ENCODE measurements at places on chromosomes 6 and 20. TPM values are rescaled to one million over a fixed set of nuclear protein-coding genes. Genes with fewer than 3 reads are reported as not detected.

GRCh38 chr20:728256-728944 lies 39.9 kb downstream of the SLC52A3 start:
- no peaks in the 10 kb centered on the region for H3K36me3 ChIP-seq
- no peak overlapping the region for H3K4me3 ChIP-seq
- no peak overlapping the region for H3K27ac ChIP-seq
- H3K4me1 ChIP-seq = no peaks in the 10 kb centered on the region
- DNase-seq = peak; percentile 38

GRCh38 chr6:35312076-35312800 lies 14.6 kb downstream of the DEF6 start:
- H3K36me3 ChIP-seq = peaks cover 84% of the 10 kb centered on the region
- no peak for DNase-seq
- peaks cover 85% of the 10 kb centered on the region for H3K4me1 ChIP-seq
- peak overlapping the region; percentile 93 for H3K27ac ChIP-seq

GRCh38 chr6:121652223-121652622 lies 216.8 kb downstream of the GJA1 start:
- H3K27me3 ChIP-seq = no peaks in the 10 kb centered on the region
- H3K4me3 ChIP-seq = peak overlapping the region; percentile 11
- no peaks in the 10 kb centered on the region for H3K36me3 ChIP-seq
- DNase-seq = no peak
- peak overlapping the region; percentile 84 for H3K27ac ChIP-seq

- no peaks in the 10 kb centered on the region for H3K4me1 ChIP-seq
- no peak overlapping the region for H3K4me3 ChIP-seq
- H3K27ac ChIP-seq = no peak overlapping the region
- peaks cover 15% of the 10 kb centered on the region for H3K27me3 ChIP-seq
- no peaks in the 10 kb centered on the region for H3K36me3 ChIP-seq
- DNase-seq = no peak
These were observed 132.3 kb downstream of the UNC5CL start for GRCh38 chr6:40906759-40907158.

SMIM28 gene
- not detected for total RNA-seq

DNA sequence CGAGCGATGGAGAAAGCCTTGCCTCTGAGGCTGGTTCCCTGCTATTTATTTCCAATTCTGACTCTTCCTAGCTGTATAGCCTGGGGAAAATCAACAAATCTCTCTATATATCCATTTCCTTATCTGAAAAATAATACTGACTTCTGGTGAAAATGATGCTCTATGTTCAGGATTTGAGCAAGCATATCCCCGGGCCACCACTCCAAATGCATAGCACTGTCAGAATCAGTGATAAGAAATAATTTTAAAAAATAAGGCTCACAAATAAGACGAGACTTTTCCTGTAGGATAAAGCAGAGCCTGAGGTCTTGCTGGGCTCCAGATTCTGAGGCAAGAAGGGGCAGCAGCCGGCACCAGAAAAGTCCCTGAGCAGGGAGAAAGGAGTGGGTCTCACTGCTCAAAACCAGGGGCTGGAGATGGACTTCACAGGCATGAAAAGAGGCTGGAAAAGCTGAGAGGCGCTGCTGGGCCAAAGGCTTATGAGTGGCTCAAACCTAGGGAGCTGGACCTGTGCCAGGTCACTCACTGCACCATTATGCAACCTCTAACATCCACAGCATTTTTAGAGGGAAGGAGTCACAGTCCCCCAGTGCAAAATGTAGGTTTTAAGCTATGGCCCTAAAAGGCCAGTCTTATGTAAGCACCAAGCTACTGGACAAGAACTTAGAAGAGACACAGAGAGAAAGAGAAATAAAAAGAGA lies 48.1 kb upstream of the SLC17A4 start:
- H3K4me1 ChIP-seq = no peaks in the 10 kb centered on the region
- no peak overlapping the region for H3K4me3 ChIP-seq

DNA sequence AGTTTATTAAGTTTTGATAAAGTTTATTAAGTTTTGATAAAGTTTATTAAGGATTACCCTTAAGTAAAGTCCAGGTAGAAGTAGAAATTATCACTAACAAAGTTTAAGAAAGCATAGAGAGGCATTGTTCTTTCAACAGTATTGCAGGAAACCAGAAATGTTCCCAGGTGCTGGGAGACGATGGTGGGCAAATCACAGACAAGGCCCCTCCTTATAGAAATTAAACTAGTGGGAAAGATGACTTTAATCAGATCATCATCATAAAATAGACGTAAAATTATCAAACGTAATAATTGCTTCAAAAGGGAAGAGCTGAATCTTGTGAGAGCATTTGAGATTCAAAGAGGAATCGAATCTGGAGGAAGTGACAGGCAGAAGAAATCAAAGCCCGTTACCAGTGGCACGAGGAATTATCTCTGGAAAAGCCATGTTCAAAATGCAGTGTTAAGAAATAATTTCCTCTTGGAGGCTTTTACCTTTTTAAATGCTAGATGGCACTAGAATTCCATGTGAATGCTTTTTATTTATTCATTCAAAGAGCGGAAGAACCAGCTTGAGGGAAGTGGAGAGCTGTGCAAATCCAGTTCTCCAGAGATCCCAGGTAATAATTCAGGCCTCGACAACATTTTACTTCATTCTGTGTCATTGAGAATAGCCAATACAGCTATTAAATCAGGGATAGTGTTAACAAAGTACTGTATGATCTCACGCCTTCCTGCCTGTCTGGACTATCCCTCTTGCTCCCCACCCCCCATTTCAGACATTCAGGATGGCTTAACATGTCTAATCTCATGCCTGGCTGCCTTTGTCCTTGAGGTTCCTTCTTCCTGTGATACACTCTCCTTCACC lies 1.0 kb upstream of the APMAP start:
- H3K27ac ChIP-seq = peak overlapping the region; percentile 97
- peaks cover 20% of the 10 kb centered on the region for H3K36me3 ChIP-seq
- peaks cover 49% of the 10 kb centered on the region for H3K4me1 ChIP-seq
- peak overlapping the region; percentile 97 for H3K4me3 ChIP-seq

DNA sequence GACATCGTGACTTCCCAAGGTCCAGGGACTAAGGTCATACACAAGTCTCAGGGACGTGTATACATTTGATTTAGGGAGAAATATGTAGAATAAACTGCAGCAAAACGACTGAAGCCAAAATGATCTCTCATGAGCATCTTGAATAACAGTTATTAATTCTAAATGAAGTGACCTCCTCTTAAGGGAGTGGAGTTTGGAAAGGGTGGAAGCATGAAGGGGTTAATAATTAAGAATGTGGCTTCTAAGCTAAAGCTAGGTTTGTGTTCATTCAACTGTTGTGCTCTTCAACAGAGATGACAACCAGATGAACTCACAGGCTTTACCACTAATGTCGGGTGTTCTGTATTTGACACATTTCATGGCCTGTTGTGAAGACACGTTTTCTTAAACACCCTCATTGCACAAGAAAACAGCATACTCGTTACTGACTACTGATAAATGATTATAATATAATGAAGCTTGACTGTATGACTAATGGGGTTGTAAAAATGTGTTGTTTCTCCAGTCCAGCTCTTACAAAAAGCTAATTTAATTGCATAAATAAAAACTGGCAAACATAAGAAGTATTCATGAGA lies 1.5 kb downstream of the PPP1R14C start:
- no peak for DNase-seq
- no peak overlapping the region for H3K27ac ChIP-seq
- H3K27me3 ChIP-seq = peaks cover 64% of the 10 kb centered on the region

MYT1 gene
- not detected for total RNA-seq

DNA sequence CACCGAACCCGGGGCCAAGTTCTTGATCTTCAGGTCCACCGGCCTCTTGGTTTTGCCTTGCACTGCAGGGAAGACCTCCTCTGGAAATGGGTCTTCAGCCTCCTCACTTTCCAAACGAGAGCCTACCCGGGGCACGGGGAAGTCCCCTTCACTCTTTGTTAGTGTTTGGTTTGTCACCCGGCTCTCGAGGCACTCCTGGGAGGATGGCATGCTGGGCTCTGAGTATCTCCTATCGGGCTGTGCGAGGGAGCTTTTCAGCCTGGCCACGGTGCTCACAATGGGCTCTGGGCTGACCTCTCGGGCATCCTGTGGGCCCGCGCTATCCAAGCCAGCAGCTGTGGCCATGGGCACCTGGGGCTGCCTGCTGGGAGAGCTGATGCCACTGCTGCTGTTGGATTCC lies 8.1 kb downstream of the TAGAP start:
- H3K4me3 ChIP-seq = no peak overlapping the region
- no peak for DNase-seq
- H3K36me3 ChIP-seq = peaks cover 68% of the 10 kb centered on the region

- no peaks in the 10 kb centered on the region for H3K27me3 ChIP-seq
- peaks cover 66% of the 10 kb centered on the region for H3K4me1 ChIP-seq
- no peak overlapping the region for H3K4me3 ChIP-seq
These were observed 32.7 kb upstream of the CCND3 start for GRCh38 chr6:41974281-41974825.

DNA sequence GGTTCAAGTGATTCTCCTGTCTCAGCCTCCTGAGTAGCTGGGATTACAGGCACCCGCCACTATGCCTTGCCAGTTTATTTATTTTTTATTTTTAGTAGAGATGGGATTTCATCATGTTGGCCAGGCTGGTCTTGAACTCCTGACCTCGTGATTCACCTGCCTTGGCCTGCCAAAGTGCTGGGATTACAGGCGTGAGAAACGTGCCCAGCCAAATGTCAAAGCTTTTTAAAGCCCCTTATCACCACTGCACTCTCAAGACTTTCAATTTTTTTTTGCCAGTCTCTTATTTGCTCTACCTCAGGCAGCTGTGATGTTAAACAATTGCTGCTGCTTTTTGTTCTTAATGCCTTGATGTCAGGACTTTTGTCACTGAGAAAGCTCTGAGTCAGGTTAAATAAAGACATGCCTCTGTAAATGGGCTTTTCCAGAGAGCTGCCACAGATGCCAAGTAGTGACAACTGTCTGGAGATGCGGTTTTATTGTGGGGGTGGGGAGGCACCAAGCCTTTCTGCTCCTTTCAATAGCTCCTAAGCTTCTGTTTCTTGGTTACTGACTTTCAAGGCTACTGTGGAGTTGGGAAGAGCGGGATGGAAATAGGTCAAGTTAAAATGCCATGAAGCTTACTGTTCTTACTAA lies 29.2 kb downstream of the RSPH3 start:
- H3K27ac ChIP-seq = peak overlapping the region; percentile 42
- DNase-seq = no peak
- no peaks in the 10 kb centered on the region for H3K4me1 ChIP-seq
- peaks cover 12% of the 10 kb centered on the region for H3K36me3 ChIP-seq

DNA sequence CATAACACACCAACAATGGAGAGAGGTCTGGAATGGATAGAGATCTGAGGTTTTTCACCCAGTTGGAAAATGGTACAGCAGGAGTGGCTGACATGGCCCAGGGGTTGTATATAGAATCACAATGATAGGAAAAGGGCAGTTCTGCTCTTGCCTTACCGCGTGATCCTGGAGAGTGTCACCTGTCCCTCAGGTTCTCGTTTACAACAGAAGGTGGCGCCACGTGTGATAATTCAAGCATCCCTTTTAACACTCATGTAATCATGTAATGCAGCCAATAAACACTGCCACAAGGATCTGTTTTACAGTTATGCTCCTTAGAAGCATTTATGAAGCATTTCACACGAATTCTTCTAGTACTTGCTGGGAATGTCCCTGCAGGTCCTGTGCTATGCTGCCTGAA lies 12.9 kb upstream of the WFDC2 start:
- H3K27ac ChIP-seq = no peak overlapping the region
- no peaks in the 10 kb centered on the region for H3K36me3 ChIP-seq
- peak; percentile 59 for DNase-seq

DNA sequence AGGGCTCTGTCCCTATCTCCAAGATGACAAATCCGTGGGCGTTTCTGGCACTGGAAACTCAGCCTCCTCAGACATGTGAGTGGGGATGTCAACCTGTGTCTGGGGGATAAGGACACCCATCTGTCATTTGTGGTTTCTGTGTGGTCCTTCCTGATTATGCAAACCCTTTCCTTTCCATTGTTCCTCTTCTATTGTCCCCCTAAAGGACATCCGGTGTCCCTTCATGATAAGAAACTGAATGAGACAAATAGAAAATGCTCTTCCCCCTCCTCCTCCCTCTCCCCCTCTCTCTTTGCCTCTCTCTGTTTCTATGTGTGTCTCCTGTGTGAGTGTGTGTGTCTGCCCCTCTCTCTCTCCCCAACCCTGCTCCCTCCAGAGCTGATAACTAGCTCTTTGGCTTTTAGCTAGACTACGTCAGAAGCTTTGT lies 11.5 kb upstream of the GLP1R start:
- H3K4me1 ChIP-seq = peaks cover 2% of the 10 kb centered on the region
- H3K36me3 ChIP-seq = no peaks in the 10 kb centered on the region
- H3K27ac ChIP-seq = no peak overlapping the region
- no peak for DNase-seq
- no peak overlapping the region for H3K4me3 ChIP-seq

DNA sequence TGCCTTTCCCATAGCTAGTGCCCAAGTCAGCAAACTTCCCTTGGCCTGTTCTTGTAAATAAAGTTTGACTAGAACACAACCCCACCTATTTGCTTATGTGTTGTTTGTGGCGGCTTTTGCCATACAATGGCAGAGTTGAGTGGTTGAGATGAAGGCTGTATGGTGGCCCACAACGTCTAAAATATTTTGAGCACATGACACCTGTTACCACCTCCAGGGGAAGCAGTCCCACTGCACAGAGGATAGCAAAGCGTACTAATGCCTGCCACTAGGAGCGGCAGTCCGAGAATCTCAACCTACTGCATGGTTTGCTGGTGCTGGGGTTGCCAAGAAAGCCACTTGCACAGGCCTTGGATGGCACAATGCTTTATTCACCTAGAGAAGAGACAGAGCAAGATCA lies 58.6 kb downstream of the TGM2 start:
- DNase-seq = no peak
- H3K27me3 ChIP-seq = no peaks in the 10 kb centered on the region
- no peaks in the 10 kb centered on the region for H3K36me3 ChIP-seq
- H3K4me1 ChIP-seq = no peaks in the 10 kb centered on the region
- H3K4me3 ChIP-seq = no peak overlapping the region

ZDHHC14 gene
- 9.8 TPM for total RNA-seq

DNA sequence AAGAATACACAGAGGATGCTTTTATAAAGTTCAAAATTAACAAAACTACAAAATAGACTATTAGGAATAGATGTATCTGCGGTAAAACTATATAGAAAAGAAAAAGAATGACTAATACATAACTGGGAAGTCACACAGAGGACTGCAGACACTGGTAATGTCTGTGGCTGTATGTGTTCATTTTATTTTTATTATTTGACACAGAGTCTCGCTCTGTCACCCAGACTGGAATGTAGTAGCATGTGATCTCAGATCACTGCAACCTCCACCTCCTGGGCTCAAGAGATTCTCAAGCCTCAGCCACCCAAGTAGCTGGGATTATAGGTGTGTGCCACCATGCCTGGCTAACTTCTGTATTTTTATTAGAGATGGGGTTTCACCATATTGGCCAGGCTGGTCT lies 38.9 kb downstream of the ESF1 start:
- H3K27ac ChIP-seq = no peak overlapping the region
- no peak overlapping the region for H3K4me3 ChIP-seq
- no peaks in the 10 kb centered on the region for H3K27me3 ChIP-seq
- peaks cover 33% of the 10 kb centered on the region for H3K36me3 ChIP-seq

GRCh38 chr6:11242711-11243110 lies 10.2 kb upstream of the NEDD9 start:
- H3K4me3 ChIP-seq = no peak overlapping the region
- DNase-seq = no peak
- H3K4me1 ChIP-seq = peaks cover 3% of the 10 kb centered on the region
- peaks cover 40% of the 10 kb centered on the region for H3K36me3 ChIP-seq
- no peaks in the 10 kb centered on the region for H3K27me3 ChIP-seq

NKX2-4 gene
- total RNA-seq = not detected

UBE2J1 gene
- total RNA-seq = 25.9 TPM

LPA gene
- total RNA-seq = not detected

GRCh38 chr6:111683749-111684267 lies 78.1 kb upstream of the TRAF3IP2 start:
- H3K36me3 ChIP-seq = peaks cover 63% of the 10 kb centered on the region
- no peaks in the 10 kb centered on the region for H3K27me3 ChIP-seq
- H3K27ac ChIP-seq = peak overlapping the region; percentile 84
- DNase-seq = no peak
